Activated CD4-positive, alpha-beta T cell treated with anti-CD3 and anti-CD28 coated beads for 48 hours (primary cell): ENCODE measurements at places on chromosomes 2 and 18.
A peak's percentile ranks its signal among the peaks of the same experiment; 100 is the strongest.

GRCh38 chr2:65820454-65820853 lies 388.1 kb upstream of the SPRED2 start:
- DNase-seq = no peak

DNA sequence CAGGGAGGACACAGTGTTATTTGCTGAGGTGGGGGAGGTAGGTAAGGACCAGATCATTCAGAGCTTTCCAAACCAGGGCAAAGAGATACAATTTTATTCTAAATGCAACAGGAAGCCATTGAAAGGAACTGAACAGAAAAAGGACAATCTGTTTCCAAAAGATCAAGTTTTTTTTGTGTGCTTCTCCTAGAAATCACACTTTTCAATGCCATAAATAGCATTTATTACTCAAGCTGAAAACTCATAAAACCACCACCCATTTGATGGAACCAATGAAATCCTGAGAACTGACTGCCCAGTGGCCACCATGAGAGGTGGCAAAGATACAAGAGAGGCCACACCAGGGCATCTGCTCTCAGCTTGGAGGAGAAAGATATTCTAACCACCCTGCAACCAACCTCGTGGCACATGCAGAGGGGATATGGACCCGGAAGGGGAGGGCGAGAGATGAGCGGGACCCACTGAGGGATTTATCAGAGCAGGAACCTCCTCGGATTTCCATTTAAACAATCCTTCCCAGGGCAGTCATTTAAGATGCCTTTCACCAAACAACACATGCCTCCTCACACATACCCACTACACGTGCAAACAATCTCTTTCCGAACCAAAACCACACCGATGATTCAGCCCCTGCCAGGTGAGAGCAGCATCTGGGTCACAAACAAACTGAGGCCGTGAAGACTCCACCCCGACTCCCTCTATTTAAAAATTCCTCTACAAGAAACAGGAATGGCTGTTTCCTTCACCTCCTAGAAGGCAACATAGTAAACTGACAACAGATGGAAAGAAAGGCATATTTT lies 8.8 kb downstream of the CYB5A start:
- peak; percentile 17 for DNase-seq

DNA sequence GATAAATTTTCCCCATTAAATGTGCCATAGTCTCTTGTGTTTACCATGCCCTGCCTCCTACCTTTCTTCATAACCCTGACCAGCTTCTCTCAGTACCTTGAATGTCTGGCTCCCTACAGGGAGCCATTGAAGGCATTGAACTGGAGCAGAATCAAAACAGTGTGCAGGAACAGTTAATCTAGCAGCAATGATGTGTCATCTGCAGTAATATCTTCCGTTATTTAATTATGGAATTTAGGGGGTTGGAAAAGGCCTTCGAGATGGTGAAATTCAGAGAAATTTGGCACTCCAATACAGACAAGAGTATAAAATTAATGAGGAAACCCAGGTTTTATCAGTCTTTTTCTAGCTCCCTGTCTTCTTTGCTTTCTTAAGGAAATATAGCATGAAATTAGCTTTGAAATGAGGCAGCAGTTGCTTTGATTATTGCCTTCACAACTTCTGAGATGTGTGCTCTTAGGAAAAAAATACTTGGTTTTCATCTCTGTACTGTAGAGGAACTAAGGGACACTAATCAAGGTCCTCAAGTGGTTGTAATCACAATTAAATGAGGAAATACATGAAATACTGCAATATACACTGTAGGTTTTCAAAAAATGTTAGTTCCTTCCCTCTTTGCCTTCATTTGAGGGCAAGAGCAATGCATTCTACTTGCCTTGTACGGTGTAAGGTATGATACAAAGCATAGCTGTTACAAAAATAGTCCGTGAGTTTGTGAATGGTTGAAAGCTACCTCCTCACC lies 369.1 kb downstream of the SETBP1 start:
- no peak for DNase-seq

DNA sequence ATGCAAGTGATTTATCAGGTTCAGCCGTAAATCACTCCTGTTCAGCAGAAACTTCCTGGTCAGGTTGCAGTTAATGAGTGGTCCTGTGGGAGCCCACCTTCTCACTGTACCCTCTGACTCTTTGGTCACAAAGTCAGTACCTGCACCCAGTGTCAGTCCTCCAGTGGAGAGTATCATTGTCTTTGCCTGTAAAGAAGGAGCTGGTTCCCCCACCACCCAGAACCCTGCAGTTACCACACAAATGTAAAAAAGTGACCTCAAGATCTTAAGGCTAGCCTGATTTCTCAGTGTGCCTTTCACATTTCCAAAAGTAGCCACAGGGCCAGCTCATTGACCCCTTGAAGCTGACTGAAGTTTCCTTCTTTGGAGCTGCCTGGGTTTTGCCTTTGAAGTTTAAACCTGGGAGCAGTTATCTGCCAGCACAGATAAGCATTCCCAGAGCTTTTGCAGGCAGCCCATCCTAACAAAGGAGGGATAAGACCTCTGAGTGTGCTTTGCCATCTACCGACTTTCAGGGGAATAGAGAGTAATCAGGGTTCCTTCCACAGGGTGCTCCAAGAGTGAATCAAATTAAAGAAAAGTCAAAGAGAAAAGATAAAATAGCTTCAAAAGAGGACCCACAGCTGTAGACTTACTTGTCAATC lies 725.2 kb downstream of the CPS1 start:
- no peak for DNase-seq

DNA sequence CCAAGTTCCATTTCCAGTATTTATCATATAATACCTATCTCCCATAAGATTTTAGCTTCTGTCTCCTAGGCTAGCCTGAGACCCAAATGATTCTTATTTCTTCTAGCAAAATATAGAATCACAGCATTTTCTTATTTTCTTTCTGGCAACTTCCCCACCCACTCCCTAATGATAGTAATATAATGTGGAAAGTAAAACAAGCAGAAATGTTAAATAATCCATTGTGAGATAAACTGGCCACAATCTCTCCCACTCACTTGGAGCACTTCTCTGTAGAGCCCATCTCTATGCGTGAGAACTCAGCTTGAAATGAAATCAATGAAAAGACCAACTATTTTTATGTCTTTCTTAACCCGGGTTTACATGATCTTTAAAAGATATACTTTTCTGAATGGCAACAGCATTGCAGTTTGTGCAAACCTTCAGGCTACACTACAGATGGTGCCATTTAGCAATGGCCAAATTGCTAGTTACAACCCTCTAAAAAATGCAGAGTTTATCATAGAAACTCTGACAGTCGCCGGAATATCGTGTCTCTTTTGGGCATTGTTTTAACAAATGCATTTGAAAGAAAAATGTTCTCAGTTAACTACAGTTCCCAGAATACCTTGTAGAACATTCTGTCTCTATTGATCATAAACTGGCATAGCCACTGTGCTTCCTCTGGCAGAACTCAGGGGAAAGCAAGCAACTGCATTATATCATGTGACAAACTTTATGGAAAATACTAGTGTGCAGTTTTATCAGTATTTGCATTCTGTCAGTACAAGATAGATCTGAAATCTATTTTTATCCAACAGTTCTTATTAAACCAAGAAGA lies 1407.4 kb upstream of the ZEB2 start:
- no peak for DNase-seq

DNA sequence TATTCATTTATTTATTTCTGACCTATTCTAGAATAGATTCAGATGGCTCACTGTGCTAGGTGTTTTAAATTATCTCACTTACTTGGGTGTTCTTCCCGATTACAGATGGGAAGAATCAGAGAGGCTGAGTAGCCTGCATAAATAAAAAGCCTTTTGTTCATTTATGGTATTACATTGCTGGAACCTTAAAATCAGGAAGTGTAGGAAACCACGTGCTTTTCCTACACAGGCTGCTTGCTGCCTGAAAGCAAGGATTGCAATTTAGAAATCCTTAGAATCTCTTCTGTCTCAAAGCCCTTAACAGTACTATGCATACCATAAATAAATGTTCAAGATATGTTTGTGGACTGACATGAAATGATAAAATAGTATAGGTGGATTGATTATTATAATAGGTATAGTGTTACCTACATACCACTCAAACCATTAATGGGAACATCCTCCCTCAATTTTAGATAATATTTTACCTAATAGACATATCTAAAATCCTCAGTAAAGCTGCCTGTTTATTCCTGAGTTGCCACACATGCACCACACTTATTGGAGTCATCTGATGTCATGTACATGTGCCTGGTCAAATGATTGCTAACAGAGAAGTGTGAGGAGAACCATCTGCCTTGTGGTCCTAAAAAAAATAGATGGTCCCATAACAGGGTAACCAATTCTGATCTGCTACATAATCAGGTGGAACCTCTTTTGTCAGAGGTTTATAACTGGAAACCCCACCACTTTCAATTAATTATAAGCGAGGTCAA lies 73.5 kb upstream of the C2orf15 start:
- DNase-seq = no peak

DNA sequence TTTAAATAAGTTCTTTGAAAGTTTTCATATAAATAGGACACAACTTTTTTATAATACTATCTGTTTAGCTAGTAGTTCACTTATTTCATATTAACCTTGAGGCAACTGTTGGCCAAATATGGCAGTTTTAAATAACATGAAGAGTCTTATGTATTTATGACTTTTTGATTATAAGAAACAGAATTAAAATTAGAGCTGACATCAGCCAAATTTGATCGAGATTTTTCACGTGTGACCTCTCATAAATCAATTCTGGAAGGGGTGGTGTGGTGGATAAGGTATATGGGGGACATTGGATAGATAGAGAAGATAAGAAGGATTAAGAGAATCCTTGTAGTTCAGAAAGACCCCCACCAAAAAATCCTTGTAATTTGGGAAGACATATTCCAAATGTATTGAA lies 776.6 kb downstream of the LRRTM4 start:
- DNase-seq = no peak

DNA sequence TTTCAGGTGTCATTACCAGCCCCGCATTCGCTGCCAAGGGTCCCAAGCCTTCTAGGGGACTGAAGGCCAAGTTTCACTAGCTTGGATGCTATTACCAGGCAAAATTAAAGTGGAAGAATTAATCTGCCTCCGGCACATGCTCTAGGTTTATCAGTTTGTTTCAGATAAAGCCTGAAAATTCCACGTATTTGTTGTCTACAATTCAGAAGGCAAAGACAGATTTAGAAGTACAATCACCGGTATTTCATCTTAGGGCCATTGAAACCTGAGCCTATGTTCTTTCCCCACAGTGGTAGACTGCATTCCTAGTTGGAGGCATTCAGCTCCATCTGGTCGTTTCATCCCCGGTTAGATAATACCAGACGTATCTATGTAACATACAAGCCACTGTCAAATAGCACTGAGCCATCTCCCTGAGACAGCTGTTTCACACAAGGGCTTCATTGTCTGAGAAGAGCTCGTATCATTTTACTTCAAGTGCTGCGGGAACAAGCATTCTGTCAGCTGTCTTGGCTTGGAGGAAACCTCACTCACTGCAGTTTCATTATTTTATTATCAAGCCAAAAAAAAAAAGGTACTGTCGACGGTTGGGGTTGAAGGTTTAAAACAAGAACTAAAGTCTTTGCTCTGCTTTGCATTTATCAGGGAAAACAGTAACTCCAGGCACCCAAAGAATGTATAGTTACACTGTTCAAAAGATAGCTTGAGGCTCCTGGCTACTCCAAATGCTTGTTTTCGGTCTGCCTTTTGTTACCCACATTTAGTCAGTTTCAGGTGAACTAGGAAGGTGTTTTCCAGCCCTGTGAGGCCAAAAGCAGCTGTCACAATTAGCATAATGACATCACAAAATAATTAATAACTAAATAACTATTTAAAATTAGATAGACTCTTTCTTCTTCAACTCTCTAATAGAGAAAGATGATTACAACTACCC lies 76.7 kb downstream of the TGIF1 start:
- no peak for DNase-seq

GRCh38 chr18:75478996-75479880 lies 51.7 kb upstream of the SMIM21 start:
- no peak for DNase-seq

DNA sequence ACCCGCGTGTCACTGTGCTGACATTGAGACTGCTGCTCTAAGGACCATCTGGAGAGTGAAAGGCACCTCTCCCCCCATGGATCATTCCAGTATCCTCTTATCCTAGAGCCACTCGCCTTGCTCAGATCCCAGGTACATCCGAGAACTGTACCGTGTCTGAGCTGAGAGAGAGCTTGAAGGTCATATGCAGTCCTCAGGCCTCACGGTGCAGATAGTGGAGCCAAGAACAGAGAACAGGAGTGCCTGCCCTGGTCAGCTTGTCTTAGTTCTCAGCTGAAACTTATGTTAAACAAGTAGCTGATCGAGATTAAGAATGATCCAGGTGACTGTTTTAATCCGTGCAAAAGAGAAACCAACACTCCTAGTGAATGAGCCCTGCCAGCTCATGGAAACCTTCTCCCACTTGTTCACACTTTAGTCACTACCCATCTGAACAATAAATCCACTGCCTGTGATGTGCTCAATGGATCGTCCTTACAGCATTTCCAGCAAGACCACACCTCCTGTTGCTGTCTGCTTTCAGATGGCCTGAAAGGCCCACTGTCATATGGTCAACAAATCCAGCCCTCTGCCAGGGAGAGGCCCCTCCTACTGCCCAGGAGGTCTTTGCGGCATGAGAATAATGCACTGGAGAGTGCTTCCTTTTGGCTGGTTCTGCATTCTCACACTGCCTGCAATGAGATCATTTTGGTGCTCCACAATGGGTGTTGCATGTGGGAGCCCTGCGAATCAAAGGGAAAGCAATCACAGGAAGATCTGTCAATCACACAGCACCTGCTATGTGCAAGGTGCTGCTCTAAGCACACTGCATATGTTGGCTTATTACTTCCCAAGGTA lies 43.7 kb upstream of the APCDD1 start:
- no peak for DNase-seq

GRCh38 chr2:196341277-196341841 lies 170.0 kb upstream of the STK17B start:
- DNase-seq = no peak

GRCh38 chr2:32514946-32515345 lies 112.9 kb upstream of the TTC27 start:
- no peak for DNase-seq

GRCh38 chr2:12452185-12452584 lies 264.6 kb upstream of the TRIB2 start:
- no peak for DNase-seq

DNA sequence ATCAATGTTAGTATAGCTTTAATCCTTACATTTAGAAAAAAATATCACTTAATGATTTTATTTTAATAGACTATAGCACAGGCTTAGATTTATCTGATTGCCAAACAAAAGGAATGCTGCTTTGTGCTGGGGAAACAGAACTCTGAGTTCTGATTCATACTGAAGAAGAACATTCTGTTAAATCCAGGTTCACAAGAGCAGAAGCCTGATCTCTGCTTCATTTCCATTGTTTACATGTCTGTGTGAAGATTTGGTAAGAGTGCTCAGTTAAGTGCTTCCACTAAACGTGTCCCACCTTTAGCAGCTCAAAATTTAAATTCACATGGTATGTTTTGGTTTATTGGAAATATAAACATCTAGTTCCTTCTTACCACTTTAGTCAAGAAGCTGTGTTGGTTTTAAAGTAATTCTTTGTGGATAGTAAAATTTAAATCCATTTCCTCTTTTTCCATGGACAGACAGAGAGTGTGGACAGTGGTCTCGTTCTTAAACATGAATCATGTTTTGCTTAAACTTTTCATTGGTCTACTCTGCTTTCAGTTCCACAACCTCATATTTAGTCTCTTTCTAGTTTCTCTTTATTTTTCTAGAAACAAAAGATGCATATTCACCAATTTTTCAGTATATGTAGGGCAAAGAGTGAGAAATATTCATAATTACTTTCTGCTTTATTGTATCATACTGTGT lies 59.1 kb downstream of the NYAP2 start:
- no peak for DNase-seq

GRCh38 chr2:233399306-233400225 lies 45.3 kb downstream of the DGKD start:
- DNase-seq = peak; percentile 61

- DNase-seq = no peak
Measured at GRCh38 chr2:88318071-88318955, 134.2 kb downstream of the FOXI3 start.
